ENCODE measurements at places on chromosomes 1 and 21. TPM values are rescaled to one million over a fixed set of nuclear protein-coding genes. Genes with fewer than 3 reads are reported as not detected.

The S100A9 gene
- total RNA-seq, result 7.4 TPM

The CSF3R gene
- 0.87 TPM for total RNA-seq

The CAPN2 gene
- total RNA-seq, result 178 TPM

DNA sequence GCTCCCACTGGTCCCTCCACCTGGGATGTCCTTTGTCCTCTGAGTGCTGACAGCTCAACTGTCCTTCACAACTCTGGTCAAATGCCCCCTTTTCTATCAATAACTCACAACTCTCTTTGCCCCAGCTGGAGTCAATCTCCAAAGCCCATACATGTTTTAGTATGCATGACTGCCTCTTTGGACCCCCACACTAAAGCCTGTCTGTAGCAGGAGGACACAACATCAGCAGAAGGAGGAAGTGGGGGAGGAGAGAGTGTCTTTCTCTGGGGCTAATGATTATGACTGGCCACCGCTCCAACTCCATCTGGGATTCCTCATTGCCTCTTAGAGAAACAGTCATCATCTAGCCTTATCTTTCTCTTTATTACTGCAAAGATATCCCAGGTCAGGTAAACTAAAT is 186.6 kb upstream of the FGGY start:
- H3K27ac ChIP-seq, result no peak overlapping the region
- no peaks in the 10 kb centered on the region for H3K4me1 ChIP-seq
- no peaks in the 10 kb centered on the region for H3K27me3 ChIP-seq
- H3K4me3 ChIP-seq, result no peak overlapping the region

- DNase-seq, result no peak
- no peaks in the 10 kb centered on the region for H3K27me3 ChIP-seq
- H3K36me3 ChIP-seq, result no peaks in the 10 kb centered on the region
- no peak overlapping the region for H3K4me3 ChIP-seq
Observed at GRCh38 chr1:90143591-90143990, 148.7 kb downstream of the ZNF326 start.

DNA sequence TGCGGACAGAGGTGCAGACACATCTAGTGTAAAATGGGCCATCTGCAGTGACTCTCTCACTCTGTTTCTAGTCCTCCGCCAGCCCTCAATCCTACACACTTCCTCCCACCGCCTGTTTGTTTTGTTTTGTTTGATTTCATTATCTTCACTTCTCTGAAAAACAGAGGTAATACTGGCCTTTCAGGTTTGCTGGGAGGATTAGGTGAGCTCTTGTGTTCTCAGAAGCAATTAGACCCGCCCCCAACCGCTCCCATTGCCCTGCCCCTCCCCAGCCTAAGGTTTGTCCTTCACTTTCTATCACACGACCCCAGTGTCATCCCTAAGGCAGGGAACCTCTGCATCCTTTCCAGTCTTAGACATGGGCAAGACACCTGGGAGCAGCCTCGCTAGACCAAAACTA is 43.2 kb upstream of the TACSTD2 start:
- H3K36me3 ChIP-seq, result no peaks in the 10 kb centered on the region
- H3K4me1 ChIP-seq, result peaks cover 5% of the 10 kb centered on the region
- no peaks in the 10 kb centered on the region for H3K27me3 ChIP-seq
- no peak overlapping the region for H3K4me3 ChIP-seq
- no peak overlapping the region for H3K27ac ChIP-seq

DNA sequence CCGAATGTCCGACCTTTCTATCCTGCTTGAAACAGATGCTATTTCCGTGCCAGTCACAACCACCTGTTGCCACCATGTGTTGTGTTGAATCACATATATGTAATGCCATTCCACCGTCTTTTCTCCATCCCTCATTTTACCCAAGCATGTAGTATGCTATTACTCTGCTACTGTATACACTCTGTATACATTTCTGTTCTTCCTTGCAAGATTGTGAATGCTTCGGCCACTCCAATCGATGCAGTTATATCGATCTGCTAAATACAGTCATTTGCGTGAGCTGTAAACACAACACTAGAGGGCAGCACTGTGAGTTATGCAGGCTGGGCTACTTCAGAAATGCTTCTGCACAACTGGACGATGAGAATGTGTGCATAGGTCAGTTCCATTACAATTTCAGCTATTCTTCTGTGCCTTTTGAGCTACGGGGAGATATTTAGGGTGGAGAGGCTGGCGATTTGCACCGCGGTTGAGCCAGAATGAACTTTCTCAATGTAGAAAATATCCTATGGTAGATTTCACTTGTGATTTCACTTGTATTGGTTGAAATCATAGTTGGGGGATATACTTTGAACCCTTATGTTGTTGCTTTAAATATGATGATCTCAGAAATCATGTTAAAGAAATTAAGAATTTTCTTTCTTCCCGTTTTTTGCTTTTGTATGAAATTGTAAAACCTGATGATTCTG is 289.8 kb downstream of the NTNG1 start:
- no peaks in the 10 kb centered on the region for H3K27me3 ChIP-seq
- H3K36me3 ChIP-seq, result no peaks in the 10 kb centered on the region
- no peaks in the 10 kb centered on the region for H3K4me1 ChIP-seq
- DNase-seq, result no peak

GRCh38 chr1:241532162-241532531 is at the start of gene KMO:
Gene KMO (plus strand): TSS chr1:241532378. CDS start chr1:241532445, 67 bp downstream.
- H3K4me1 ChIP-seq, result peaks cover 5% of the 10 kb centered on the region
- H3K36me3 ChIP-seq, result no peaks in the 10 kb centered on the region
- H3K27me3 ChIP-seq, result no peaks in the 10 kb centered on the region
- DNase-seq, result no peak
- peak within 1 kb of the TSS; percentile 10 for H3K27ac ChIP-seq

- H3K27ac ChIP-seq, result peak within 1 kb of the TSS; percentile 86
- H3K36me3 ChIP-seq, result peaks cover 4% of the 10 kb centered on the region
- peaks cover 21% of the 10 kb centered on the region for H3K4me1 ChIP-seq
- no peak for DNase-seq
- peak within 1 kb of the TSS; percentile 66 for H3K4me3 ChIP-seq
- no peaks in the 10 kb centered on the region for H3K27me3 ChIP-seq
Observed at GRCh38 chr1:6554907-6555778, at the start of gene TAS1R1. Gene TAS1R1 (plus strand): TSS chr1:6555307. CDS start chr1:6555374, 67 bp downstream.

DNA sequence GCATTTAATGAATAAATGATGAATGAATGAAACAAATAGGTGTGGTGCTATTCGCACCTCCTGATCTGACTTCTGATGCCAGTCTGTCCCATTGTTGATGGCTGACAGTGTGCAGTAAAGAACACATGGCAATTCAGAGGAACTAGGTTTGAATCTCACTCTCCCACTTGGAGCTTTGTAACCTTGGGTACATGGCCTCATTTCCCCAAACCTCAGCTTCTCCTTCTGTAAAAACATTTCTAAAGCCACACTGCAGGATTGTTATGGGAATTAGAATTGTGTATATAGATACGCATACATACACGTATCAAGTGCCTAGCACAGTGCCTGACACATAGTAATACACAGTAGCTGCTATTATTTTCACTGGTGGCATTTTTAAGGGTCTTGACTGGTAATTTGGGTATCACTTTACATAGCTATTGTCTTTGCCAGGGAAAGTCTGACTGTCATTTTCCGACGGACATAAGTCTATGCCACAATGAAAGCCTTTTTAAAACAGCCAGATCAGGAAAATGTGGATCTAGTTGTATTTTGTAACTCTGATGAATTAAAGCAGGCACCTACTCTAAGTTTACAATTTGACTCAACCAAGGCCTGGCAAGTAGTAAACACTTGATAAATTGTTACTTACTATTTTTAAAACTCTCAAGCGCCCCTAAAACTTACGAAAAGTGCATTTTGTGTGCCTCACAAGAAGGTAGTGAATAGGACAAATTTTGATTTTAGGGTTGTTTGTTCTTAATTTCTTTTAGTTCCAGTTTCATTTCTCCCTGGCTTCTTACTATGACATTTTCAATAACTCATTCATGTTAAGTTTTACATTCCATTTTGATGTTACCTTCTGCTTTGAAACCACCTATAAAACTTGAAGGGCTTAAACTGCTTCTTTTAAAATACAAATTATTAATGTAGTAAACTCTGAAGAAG is 164.4 kb downstream of the SDCCAG8 start:
- H3K4me1 ChIP-seq, result peaks cover 29% of the 10 kb centered on the region
- no peaks in the 10 kb centered on the region for H3K36me3 ChIP-seq
- DNase-seq, result no peak
- H3K27ac ChIP-seq, result no peak overlapping the region
- H3K27me3 ChIP-seq, result no peaks in the 10 kb centered on the region

DNA sequence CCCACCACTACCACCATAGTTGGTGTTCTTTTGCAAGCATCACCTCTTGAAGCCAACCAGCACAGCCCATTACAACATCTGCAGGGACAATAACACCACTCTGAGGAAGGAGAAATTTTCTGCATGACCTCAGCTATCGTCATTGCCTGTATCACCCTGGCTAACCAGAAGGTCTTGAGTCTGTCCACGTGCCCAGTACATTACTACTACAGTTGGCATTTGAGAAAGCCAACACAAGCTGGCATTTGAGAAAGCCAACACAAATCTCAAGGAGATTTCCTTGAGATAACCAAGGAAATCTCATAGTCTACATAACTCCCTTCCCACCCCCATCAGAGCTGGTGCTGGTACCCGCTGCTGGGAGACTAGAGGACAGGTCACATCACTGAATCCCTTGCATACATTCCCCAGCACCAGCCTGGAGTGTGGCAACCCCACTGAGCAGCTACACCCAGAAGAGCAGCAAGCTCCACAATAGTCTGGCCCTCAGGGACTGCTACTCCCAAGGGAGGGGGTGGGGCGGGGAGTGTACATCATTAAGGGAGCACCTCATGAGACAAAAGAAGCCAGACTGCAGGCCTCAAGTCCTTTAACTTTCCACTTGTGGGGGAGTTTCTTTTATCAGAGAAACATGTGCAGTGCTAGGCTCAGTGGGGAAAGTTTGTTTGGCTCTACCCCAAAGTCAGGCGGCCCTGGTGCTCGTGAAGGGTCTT is 46.0 kb upstream of the GUCA2A start:
- DNase-seq, result no peak
- no peak overlapping the region for H3K4me3 ChIP-seq
- H3K27me3 ChIP-seq, result no peaks in the 10 kb centered on the region
- no peaks in the 10 kb centered on the region for H3K36me3 ChIP-seq

DNA sequence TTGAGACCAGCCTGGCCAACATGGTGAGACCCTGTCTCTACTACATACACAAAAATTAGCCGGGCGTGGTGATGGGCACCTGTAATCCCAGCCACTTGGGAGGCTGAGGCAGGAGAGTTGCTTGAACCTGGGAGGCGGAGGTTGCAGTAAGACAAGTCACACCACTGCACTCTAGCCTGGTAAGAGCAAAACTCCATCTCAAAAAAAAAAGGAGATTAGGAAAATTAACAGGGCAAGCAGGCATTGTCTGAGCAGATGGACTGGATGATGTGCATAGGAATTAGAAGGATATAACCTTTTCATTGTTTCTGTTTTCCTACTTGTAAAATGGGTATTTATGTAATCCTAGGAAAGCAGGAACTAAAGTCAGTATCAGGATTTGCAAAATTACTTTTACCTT is 15.6 kb downstream of the TARDBP start:
- DNase-seq, result no peak
- H3K27me3 ChIP-seq, result no peaks in the 10 kb centered on the region
- no peak overlapping the region for H3K4me3 ChIP-seq
- peaks cover 23% of the 10 kb centered on the region for H3K36me3 ChIP-seq
- H3K27ac ChIP-seq, result no peak overlapping the region
- H3K4me1 ChIP-seq, result no peaks in the 10 kb centered on the region

DNA sequence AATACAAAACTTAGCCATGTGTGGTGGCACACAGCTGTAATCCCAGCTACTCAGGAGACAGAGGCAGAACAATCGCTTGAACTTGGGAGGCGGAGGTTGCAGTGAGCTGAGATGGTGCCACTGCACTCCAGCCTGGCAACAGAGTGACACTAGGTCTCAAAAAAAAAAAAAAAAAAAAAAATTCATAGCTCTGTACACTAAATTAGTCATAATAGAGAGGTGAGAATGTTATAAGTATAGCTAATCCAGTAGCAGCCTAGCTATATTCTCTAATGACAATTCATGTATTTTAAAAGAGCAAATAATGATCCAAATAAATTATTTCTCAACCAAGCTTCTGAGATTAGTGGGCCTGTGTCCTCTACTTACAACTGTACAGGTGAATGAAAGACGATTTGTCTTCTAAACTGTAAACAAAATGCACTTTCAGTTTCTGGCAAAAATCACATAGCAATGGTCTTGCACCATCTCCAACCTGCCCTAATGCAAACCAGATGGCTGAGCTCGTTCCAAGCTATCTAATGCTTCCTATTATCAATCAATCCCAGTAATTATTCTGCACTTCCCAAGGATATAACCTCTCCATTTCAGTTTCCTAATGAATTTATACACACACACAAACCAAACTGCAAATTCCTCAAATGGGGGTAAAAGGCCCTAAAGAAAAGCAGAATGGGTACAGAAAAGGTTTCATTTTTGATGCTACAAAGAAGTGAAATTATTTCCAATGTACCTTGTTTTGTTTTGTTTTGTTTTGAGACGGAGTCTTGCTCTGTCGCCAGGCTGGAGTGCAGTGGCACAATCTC is 56.5 kb downstream of the GATAD2B start:
- no peaks in the 10 kb centered on the region for H3K27me3 ChIP-seq
- no peak overlapping the region for H3K4me3 ChIP-seq
- H3K36me3 ChIP-seq, result peaks cover 4% of the 10 kb centered on the region
- no peak for DNase-seq
- no peak overlapping the region for H3K27ac ChIP-seq

DNA sequence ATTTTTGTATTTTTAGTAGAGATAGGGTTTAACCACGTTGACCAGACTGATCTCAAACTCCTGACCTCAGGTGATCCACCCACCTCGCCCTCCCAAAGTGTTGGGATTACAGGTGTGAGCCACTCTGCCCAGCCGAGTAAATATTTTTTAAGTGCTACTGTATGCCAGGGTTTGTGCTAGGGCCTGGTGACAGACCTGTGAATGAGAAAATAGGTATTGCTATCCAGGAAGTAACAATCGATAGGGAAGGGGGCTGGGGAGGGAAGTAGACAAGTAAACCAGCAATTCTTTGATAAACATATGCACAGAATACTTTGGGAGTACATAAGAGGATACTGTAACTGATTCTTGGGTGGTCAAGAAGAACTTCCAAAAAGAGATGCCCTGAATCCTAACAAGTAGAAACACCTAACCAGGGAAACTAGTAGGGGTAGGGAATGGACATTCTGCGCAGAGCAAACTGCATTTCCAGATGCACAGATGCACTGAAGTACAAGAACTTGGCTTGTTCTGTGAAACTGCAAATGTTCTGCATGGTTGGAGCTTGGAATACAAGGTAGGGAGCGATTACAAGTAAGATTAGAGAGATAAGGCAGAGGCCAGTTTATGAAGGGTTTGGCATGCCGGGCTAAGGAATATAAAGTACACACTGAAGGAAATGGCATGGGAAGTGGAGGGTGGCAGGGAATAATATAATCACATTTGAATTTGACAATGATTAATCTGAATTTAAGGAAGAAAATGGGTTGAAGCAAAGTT is 19.0 kb upstream of the DOCK7 start:
- H3K4me1 ChIP-seq, result no peaks in the 10 kb centered on the region
- no peak overlapping the region for H3K4me3 ChIP-seq
- no peak overlapping the region for H3K27ac ChIP-seq
- H3K36me3 ChIP-seq, result no peaks in the 10 kb centered on the region
- H3K27me3 ChIP-seq, result no peaks in the 10 kb centered on the region

GRCh38 chr1:117664314-117664713 is 58.5 kb downstream of the TENT5C start:
- H3K27ac ChIP-seq, result peak overlapping the region; percentile 71
- H3K4me3 ChIP-seq, result no peak overlapping the region
- no peaks in the 10 kb centered on the region for H3K27me3 ChIP-seq
- H3K4me1 ChIP-seq, result peaks cover 77% of the 10 kb centered on the region
